T-helper 1 cell (primary cell): ENCODE measurements at places on chromosomes 16 and 17.

- DNase-seq = no peak
Observed at GRCh38 chr16:11500700-11501346, 85.9 kb downstream of the LITAF start.

DNA sequence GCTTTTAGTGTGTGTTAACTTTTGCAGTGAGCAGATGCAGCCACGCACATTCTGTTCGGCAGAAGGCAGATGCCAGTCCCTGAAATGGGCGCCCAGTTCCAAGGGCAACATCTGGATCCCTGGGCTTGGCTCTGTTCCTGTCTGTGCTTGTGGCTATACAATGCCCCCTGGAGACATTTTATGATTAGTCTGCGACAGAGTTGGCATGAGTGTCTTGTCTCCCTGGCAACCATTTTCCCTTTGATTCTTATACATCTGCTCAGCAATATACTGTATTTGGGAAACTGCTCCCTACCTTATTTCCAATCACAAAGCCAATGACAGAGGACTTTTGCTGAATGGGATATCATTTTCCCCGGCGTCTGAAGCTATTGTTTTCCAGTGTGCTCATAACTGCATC, 1629.5 kb upstream of the GOT2 start:
- DNase-seq = no peak

GRCh38 chr17:60678118-60678444, 430 bp downstream of the BCAS3 start:
- DNase-seq = no peak

GRCh38 chr17:71387456-71387855, 733.4 kb upstream of the SOX9 start:
- DNase-seq = no peak

GRCh38 chr16:14307527-14308367, 236.6 kb downstream of the MRTFB start:
- no peak for DNase-seq

DNA sequence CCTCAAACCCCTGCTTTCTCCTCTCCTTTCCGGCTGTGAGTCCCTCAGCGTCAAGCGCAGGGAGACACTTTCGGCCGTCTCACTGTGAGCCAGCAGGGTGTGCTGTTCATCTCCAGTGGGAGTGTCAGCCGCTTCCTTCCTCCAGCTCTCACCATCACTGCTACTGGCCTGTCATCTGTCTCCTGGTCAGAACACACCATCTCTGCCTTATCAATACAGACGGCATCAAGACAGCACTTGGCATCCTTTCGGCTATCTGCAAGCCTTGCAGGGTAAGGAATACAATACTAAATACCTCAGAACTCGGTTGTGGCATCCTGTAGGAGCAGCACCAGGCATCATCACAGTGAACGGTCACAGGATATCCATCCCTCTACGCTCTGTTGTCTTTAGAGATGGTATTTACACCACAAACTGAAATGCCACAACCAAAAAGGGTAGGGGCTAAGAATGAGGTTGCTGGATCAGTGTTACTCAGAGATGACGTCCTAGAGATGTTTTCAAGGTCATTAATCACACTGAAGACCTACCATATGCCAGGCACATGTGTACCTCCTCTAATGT, 20.7 kb upstream of the CMTM4 start:
- DNase-seq = no peak
